ENCODE measurements at places on chromosomes 1 and 21. TPM values are rescaled to one million over a fixed set of nuclear protein-coding genes. Genes with fewer than 3 reads are reported as not detected.

DNA sequence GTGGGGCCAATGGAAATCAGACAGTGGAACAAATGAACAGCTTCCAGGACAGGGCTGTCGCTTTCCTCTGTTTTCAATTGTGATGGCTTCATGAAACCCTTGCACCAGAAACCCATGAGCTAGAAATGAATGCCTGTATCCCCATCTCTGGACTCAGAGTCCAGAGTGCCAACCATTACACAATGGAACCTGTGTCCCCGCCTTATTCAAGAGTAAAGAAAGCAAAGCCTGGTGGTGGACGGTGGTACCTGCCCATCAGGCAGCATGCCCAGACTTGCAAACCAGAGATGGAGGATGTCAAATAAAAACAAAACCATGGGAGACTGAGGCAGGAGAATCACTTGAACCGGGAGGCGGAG lies 4.4 kb upstream of the CAPN2 start:
- peak; percentile 44 for DNase-seq
- H3K27ac ChIP-seq, result peak overlapping the region; percentile 89
- H3K4me3 ChIP-seq, result no peak overlapping the region
- no peaks in the 10 kb centered on the region for H3K36me3 ChIP-seq

DNA sequence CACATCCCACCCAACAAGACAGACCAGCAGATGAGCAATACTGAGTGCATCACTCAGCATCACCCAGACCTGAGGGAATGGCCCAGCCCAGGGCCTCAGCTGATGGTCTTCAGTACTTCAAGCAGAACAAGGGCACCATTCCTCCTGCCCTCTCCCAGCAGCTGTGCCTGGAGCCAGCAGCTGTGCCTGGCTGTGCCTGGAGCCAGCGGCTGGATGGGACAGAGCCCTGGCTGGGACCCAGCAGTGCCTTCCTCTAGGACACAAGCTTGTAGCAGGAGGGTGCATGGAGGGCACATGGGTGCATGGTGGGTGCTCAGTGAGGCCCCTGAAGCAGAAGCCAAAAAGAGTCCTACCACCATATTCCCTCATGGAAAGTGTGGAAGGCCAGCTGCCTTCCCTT lies 583.8 kb downstream of the NPHP4 start:
- H3K4me3 ChIP-seq, result no peak overlapping the region
- no peaks in the 10 kb centered on the region for H3K27me3 ChIP-seq
- H3K27ac ChIP-seq, result no peak overlapping the region
- H3K4me1 ChIP-seq, result no peaks in the 10 kb centered on the region
- no peak for DNase-seq
- no peaks in the 10 kb centered on the region for H3K36me3 ChIP-seq

GRCh38 chr21:40660461-40660860 lies 186.5 kb downstream of the DSCAM start:
- H3K4me1 ChIP-seq, result no peaks in the 10 kb centered on the region
- H3K27me3 ChIP-seq, result no peaks in the 10 kb centered on the region
- no peak overlapping the region for H3K27ac ChIP-seq
- no peak for DNase-seq
- no peak overlapping the region for H3K4me3 ChIP-seq

- H3K36me3 ChIP-seq, result no peaks in the 10 kb centered on the region
- no peak overlapping the region for H3K27ac ChIP-seq
- no peak for DNase-seq
- H3K27me3 ChIP-seq, result no peaks in the 10 kb centered on the region
Observed at GRCh38 chr1:53276153-53276901, 38.0 kb upstream of the MAGOH start.

GRCh38 chr1:231190456-231190855 lies 28.6 kb downstream of the TRIM67 start:
- H3K4me3 ChIP-seq, result no peak overlapping the region
- no peaks in the 10 kb centered on the region for H3K36me3 ChIP-seq
- H3K27ac ChIP-seq, result no peak overlapping the region

The PGLYRP4 gene
- total RNA-seq, result not detected

The SERINC2 gene
- total RNA-seq, result 189 TPM

Data from transverse colon (tissue), 4 donors.